ENCODE measurements at places on chromosomes 11 and 22.

DNA sequence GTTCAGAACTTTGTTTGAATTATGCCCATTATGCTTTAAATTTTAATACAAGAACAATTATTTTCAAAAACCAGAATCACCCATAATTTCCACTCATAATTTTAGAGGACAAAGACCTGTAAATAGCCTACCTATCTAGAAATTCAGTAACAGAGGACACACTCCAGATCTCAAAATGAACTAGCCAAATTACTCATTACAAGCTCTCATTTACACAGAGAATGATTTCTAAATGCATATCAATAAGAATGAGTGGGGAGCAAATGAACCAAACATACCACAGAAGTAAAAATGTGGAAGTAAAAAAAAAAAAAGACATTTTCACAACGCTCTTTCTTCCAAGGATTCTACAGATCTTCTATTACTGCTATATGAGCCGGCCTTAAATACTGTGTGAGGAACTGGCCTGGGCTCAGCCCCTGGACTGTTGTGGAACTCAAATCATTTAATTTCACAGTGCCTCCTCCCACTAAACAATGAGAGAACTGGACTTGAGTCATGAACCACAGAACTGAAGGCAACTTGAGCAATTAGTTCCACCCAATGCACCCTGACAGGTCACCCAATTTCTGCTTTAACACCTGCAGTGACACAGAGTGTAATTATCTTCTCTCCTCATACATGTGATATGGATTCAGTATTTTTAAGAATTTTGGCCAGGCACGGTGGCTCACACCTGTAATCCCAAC, 8.0 kb downstream of the MRTFA start:
- DNase-seq = no peak

DNA sequence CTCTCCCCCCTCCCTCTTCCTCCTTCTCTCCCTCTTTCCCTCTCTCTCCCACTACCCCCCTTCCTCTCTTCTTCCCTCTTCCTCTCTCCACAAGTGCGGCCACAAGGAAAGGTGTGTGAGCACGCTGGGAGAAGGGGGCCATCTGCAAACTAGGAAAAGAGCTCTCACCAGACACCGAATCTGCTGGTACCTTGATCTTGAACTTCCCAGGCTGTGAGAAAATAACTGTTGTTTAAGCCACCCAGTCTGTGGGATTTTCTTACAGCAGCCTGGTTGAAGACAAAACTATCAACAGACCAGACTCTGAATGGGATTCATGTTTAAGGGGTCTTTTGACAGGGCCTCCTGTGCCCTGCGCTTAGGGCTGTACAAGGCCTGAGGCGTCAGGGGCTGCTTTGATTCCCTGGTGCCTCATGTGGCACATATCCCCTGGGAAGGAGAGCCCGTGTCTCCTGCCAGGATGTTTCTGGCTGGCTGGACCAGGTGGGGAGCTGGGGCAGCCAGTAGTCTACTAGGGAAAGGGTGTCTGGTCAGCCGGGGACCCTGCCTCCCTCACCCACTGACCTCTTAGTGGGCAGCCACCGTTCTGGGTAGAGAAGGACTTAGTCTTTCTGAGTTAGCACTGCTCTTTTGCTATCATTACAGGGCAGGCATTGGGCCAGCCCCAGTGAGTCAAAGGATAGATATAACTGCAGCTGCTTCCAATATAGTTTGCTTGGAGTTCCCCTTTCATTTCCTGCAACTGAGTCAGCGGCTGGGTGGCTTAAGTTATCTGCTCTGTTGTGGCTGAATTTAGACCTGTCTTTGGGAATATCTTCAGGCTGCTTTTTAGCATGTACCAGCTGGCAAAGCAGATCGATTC, 6.2 kb downstream of the PANX1 start:
- no peak for DNase-seq

DNA sequence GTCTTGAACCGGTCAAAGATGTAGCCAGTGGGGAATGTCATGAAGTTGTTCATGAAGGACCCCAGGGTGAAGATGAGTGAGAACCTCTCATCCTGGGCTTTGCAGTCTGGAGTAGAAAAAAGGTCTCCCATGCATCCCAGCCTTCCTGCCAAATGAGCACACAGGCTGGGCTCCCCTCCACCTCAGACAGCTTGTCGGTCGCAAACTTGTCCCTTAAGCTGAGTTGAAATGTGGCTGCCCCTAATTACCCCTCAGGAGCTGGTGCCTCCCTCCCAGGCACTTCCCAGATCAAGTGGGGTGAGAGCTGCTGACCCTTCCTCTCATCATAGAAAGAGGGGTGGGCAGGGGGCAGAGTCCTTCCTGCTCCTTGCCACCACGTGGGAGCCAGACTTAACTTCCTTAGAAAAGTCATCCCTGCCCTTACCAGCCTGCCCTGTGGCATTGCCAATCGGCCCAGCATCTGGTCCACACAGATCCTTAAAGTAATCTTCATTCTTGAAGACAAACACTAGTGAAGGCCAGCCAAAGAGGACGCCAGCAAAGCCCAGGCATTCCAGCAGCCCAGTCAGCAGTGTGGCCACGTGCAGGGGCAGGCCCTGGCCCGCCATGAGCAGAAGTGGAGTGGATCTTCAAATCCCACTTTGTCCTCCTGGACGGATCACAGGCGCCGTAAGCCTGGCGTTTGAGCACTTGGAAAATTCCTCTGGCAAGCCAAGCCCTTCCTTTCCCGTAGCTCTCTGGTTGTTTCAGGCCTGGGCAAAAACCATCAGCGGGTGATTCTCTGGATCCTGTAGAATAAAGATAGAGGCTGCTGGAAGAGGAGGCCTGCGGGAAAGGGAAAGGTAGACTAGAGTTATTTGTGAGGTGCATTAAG, 1.1 kb downstream of the SLC43A3 start:
- DNase-seq = no peak

DNA sequence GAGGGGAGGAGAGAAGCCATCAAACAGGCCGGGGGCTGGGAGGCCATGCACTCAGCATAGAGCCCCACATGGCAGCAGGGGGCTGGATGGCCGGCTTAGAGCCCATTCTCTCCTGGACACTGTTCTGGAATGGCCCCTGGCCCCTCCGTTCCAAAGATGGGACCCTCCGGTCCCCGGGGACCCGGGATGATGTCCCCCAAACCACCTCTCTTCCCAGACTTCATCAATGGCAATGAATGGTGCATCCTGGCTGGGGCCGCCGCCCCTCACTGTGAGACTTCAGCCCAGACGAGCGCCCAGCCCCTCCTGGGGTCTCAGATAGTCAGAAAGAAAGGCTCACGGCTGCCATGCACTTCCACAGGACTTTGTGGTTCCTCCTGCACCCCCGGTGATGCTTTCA, 13.8 kb upstream of the RTN4R start:
- DNase-seq = no peak

- no peak for DNase-seq
These were observed 117.8 kb downstream of the SERGEF start for GRCh38 chr11:17894929-17895658.

GRCh38 chr11:132639986-132640385, 892.3 kb downstream of the OPCML start:
- no peak for DNase-seq

DNA sequence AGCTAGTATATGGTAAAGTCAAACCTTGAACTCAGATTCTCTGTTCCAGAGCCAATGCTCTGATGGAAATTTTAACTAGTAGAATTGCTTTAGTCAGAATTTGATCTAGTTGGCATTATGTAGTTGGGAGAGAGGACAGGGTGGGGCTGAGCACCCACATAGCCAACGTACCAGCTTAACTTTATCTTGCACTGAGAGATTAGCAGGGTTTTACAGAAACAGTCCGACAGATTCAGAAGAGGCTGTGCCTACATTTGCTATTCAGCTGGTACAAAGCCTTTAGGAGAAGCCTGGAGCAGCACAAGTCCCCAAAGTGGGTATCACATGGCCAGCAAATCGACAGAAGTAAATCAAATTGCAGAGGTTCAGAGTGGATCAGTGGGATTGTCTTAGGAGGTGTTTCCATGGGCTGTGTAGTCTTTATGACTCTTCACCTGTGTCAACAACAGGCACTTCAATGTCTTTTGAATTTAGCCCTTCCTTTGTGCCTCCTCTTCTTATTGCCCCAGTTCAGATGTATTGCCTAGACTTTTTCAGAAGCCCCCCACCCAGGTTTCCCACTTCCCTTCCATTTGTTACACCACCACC, 7.3 kb upstream of the CSRP3 start:
- DNase-seq = no peak

GRCh38 chr11:134612140-134613030, 200.3 kb upstream of the B3GAT1 start:
- peak; percentile 57 for DNase-seq

- DNase-seq = no peak
These were observed 343.3 kb upstream of the CTSC start for GRCh38 chr11:88680806-88681205.

DNA sequence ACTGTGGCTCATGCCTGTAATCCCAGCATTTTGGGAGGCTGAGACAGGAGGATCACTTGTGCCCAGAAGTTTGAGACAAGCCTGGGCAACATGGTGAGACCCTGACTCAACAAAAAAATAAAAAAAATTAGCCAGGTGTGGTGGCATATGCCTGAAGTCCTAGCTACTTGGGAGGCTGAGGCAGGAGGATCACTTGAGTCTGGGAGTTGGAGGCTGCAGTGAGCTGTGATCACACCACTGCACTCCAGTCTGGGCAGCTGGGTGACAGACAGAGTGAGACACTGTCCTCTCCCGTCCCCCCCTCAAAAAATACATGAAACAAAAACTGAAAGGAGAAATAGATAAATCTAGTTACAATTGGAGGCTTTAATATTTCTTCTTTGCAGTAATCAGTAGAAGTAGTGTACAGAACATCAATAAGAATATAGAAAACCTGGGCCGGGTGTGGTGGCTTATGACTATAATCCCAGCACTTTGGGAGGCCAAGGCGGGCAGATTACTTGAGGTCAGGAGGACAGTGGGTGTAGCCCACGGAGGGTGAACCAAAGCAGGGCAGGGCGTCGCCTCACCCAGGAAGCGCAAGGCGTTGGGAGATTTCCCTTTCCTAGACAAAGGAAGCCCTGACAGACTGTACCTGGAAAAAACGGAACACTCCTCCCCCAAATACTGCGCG, 19.6 kb upstream of the DLAT start:
- no peak for DNase-seq

GRCh38 chr11:15288863-15289262, 174.1 kb downstream of the INSC start:
- DNase-seq = no peak

DNA sequence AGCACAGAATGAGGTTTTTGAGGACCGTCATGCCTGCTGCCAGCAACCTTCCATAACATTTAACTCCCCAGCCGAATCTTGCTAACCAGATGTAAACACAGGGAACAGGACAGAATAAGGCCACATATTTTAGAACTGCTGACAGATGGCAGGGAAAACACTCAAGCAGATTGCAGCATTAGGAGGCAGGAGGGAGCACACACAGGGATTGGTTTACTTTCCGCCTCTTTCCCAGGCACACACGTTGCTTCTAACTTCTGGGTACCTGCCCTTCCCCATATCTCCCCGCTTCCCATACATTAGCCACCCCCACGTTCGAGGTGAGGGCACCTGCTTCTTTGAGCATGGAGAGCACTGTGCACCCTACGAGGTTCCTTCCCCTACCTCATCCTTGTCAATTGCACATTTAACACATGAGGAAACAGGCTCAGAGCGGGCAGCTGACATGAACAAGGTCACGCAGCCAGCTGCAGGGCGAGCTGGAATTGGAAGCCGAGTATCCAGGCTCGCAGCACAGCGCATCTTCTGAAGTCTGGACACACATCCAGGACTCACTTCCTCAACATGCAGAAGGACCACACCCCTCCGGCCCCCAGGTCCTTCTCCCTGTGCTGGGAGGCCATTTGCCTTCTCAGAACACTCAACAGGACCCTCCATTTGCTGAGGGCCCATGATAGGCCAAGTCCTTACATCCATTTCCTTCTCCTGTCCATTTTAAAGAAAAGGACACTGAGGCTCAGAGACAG, 18.7 kb downstream of the ASPHD2 start:
- peak; percentile 41 for DNase-seq

DNA sequence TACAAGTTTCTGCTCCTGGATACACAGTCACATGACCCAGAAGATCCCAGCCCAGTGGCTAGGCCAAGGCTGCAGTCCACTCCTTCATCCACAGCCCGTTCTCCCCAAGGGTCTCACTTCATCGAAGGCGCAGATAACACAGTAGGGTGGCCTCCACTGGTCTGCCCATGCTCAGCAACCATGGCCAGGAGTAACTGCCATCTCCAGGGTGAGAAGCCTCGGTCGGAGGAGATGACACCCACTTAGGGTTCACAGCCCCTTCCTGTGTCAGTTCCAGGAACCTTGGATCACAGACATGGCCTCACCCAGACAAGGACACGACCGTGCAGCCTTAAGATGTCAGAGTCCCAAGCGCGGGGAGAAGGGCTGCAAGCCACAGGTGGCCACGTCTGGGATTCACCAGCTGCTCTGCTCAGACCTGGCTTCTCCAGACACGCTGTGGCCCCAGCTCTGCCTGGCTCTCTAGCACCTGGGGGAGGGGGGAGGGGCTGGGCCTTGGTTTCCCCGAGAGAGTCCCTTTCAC, 2.6 kb downstream of the BET1L start:
- DNase-seq = no peak

- peak; percentile 72 for DNase-seq
These were observed 65.4 kb downstream of the SHISAL1 start for GRCh38 chr22:44247346-44247745.

- no peak for DNase-seq
These were observed 2.0 kb downstream of the PVALB start for GRCh38 chr22:36814801-36815200.

GRCh38 chr22:44441401-44442185, 56.4 kb downstream of the RTL6 start:
- peak; percentile 62 for DNase-seq

GRCh38 chr11:46529095-46529905, 64.5 kb downstream of the AMBRA1 start:
- DNase-seq = no peak

DNA sequence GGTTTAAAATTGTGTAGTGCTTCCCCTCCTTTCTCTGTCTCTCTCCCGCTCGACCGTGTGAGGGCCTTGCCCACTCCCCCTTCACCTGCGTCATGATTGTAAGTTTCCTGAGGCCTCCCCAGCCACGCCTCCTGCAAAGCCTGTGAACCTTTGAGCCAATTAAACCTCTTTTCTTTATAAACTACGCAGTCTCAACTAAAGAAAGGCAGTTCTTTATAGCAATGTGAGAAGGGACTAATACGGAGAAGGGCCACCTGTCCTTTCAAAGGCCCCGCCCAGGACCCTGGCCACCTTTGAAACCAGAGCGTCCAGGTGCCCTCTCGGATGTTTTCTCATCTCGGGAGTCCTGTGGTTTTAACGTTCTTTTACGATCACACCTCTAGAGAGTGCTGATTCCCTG, 741.5 kb downstream of the BRD1 start:
- DNase-seq = no peak

GRCh38 chr22:43905681-43906080, 13.9 kb upstream of the PNPLA5 start:
- DNase-seq = no peak

- no peak for DNase-seq
These were observed 1552.7 kb upstream of the TENM4 start for GRCh38 chr11:80993536-80993935.

GRCh38 chr11:73445980-73446379, 69.8 kb downstream of the RELT start:
- no peak for DNase-seq
